ENCODE measurements at places on chromosomes 7 and 10.

DNA sequence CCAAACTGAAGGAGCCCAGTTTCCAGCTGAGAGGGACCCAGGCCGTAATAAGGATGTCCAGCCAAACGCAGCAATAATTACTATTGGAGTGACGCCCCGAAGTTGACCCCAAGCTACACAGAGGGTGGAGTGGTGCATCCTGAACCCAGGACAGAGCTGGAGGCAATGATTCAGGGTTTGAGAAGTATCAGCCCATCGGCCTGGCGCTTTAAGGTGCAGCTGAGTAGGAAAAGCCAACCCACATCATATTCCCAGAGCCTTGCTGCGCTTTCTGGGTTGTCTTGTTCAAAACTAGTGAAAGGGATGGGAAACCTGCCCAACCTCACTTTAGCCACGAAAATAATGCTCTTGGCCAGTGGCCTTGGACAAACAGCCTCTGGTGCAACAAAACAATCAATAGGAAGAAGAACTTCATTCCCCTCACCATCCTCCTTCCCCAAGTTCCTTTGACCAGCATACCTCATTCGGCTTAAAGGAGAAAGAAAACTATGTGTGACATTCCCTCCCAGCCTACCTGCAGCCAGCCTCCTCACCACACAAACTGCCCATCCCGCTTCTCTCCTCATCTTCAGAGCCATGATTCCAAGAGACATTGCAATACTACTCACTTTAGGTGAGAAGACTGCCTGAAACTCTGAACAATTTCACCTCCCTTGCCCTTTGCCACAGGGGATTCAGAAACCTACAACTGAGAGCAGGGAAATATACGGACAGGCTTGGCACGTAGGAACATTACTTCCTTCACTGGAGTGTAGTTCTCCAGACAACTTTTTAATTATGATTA, 217.2 kb upstream of the MKLN1 start:
- DNase-seq: no peak

DNA sequence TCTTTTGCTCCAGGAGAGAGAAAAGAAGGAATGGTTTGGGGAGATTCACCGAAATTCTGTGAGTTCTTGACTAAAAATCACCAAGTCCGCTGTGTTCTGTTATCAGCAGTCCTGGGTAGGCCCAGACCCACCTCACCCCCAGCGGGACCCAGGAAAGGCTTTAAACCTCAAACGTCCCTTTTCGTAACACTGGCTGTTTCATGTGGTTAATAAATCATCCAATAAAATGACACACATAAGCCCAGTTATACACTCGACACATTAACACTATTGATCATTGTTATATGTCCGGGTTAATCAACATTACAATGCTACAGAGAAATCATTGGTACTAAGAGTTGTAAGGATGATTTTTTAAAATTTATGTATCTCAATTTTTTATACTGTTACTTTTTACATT, 25.2 kb downstream of the DIP2C start:
- DNase-seq: no peak

- DNase-seq: no peak
These were observed 68.9 kb upstream of the AQP1 start for GRCh38 chr7:30842542-30843451.

DNA sequence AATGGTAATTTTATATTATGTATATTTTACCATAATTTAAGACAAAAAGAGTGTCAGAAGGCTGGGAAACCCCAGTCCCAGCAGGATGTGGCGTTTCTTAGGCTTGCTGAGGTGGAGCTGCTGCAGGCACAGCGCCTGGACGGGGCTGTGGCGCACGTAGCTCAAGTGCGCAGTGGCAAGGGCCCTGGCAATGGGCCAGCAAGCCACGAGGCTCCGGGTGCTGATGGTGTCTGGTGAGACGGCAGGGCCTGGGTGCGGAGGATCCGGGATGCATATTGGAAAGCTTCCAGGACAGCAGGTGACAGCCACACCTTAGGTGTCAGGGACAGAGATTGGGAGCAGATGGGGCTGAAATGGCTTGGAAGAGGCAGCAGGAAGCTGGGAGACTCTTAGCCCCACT, 37.2 kb downstream of the CLEC2L start:
- peak; percentile 97 for DNase-seq

DNA sequence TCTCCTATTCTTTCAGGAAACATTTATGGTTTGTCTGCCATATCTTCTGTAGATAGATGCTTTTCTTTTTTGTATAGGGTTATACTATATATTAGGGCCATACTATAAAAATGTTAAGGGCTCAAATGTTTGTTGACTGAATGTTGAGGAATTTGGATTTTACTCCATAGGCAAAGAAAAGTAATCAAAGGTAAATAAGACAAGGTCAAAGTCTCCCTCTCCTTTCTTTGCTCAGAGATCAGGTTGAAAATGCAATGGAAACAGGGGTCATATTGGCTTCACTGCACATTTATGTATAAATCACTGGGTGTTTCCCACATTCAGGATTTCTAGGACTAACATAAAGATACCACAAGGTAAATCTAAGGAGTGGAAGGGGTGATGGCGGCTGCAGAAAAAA, 291.4 kb upstream of the FZD8 start:
- no peak for DNase-seq

GRCh38 chr7:32143301-32143700, 73.1 kb upstream of the PDE1C start:
- DNase-seq: no peak

- DNase-seq: peak; percentile 14
These were observed 45.9 kb downstream of the HIPK2 start for GRCh38 chr7:139731802-139732470.

DNA sequence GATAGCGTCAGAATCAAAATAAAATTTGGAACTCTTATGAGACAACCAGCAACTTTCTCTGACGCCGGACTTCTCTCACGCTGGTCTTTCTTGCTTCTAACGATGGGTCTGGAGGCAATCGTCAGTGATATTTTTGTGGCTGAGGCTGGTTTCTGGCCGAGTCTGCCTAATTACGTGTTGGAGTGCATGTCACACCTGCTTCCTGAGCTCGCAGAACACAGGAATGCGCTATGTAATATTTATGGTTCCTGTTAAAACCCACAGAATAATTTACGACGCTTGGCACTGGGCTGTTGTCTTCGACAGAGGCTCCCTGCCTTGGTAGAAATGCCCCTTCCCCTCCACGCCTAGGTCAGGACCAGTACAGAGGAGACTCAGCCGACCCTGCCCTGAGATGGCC, 64.9 kb downstream of the NPTX2 start:
- DNase-seq: no peak

DNA sequence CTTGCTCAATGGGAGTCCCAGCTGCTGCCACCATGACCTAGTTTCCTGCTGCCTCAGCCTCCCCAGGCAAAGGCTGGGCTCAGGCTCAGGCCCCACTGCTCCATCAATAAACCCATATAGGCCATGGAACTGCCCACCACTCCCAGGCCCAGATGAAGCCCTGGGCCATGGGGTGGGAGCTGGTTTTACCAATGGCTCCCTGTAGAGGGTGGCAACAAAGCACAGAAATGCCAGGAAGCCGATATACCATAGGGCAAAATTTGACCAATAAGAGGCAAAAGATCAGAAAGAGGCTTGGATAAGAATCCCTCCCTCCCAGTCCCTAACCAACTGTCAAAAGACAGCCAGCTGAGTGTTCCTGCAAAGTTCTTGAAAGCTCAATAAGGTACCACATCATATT, 101.8 kb upstream of the DOCK1 start:
- no peak for DNase-seq

Data from COR-L47 (cell line).